ENCODE measurements at places on chromosomes 11 and 22.

GRCh38 chr22:40345271-40345670 is 1.0 kb upstream of the ADSL start:
- DNase-seq, result no peak

- peak; percentile 72 for DNase-seq
These were observed 10.5 kb downstream of the TOLLIP start for GRCh38 chr11:1298695-1299492.

GRCh38 chr11:35029979-35030682 is 108.8 kb upstream of the CD44 start:
- DNase-seq, result peak; percentile 98

GRCh38 chr22:39937906-39938305 is 22.3 kb upstream of the TMA7B start:
- DNase-seq, result no peak

- DNase-seq, result no peak
These were observed 252.8 kb downstream of the JRKL start for GRCh38 chr11:96642583-96642982.

DNA sequence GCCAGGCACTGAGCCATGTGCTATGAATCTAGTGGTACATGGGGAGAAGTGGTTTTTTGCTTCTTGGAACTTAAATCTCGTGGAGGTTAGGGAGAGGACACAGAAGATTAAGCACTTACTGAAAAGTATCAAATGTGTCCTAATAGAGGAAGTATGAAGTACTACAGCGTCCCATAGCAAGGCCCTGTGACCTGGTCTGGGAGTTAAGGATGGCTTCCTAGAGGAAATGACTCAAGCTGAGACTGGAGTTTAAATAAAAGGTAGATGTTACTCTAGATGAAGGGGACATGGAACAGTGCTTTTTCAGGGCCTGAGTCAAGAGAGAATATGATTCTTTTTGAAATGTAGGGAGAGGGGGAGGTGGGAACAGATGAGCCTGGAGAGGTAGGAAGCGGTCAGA is 202.9 kb downstream of the GRIK4 start:
- DNase-seq, result no peak

DNA sequence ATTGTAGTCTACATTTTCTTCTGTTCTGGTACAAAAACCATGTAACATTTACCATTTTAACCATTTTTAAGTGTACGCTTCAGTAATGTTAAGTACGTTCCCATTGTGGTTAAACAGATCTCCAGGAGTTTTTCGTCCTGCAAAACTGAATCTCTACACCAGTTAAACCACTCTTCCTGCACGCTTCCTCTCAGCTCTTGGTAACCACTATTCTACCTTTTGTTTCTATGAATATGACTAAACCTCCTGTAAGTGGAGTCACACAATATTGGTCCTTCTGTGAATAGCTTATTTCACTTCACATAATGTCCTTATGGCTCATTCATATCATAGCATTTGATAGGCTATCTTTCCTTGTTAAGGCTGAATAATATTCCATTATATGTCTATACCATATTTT is 7.1 kb upstream of the EXT2 start:
- DNase-seq, result no peak

GRCh38 chr22:40397396-40397795 is 27.0 kb downstream of the SGSM3 start:
- DNase-seq, result no peak

DNA sequence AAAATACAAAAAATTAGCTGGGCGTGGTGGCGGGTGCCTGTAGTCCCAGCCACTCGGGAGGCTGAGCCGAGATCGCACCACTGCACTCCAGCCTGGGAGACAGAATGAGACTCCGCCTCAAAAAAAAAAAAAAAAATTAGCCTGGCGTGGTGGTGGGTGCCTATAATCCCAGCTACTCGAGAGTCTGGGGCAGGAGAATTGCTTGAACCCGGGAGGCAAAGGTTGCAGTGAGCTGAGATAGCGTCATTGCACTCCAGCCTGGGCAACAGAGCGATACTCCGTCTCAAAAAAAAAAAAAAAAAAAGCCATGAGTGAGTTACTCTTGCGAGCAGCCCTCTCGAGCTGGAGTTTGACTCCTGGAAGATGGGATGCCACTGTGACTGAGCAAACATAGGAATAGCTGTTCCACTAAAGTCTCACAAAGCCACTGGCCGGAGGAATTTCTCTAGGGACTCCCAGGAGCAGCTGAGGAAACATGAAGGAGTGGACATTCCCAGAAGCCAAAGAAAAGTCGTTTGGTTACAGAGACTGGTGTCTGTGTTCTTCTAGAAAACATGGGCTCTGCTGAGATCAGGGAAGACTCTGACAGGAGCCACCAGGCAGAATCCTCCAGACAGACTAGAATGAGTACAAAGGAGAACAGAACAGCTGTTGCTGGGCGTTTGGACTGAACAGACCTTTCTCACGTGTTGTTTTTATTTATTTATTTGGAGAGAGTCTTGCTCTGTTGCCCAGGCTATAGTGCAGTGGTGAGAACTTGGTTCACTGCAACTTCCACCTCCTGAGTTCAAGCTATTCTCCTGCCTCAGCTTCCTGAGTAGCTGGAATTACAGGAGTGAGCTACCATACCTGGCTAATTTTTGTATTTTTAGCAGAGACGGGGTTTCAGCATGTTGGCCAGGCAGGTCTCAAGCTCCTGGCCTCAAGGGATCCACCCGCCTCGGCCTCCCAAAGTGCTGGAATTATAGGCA is 32.4 kb upstream of the MYH9 start:
- DNase-seq, result no peak

DNA sequence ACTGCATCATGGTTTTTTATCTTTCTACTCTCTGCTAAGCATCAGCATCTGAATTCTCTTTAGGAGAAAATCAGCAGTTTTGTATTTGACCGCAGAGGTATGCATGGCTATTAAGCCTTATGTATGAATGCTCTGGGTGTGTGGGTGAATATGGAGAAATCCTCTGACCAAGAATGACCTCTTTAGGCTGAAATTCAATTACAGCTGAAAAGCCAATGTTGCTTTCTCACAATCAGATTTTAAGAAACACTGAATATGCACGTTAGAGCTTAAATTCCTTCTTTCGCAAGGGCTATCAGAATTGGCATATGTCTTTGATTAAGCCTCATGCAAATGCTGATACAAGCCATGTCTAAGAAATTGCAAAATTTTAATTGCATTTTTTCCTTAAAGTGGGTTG is 43.2 kb downstream of the ARHGAP42 start:
- no peak for DNase-seq

DNA sequence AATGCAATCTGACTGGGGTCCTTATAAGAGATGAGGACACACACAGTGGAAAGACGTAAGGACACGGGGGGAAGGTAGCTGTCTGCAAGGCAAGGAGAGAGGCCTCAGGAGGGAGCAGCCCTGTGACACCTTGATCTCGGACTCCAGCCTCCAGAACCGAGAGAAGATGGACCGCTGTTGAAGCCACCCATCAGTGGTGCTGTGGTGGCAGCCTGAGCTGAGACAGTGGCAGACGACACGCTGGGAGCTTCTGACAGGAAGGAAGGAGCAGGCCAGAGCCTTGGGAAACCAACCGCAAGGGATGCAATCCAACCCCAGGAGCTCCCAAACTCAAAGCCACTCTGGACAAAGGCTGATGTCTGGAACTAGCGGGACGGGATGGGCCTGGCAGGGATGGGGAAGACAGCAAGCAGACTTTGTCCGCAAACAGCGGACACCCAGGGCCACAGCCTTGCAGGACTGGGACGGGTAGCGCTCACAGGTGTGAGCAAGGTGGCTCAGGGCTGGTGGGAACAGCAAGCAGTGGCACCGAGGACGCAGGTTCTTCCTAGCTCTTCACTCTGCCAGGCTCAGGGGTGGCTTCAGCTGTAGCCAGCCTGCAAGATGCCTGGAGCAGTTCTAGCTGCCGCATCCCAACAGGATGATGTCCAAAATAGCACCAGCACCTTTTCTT is 10.9 kb downstream of the LTO1 start:
- no peak for DNase-seq

- DNase-seq, result no peak
These were observed 76.1 kb downstream of the CABIN1 start for GRCh38 chr22:24087071-24087795.

GRCh38 chr11:12235553-12235946 is 125.2 kb downstream of the MICAL2 start:
- DNase-seq, result no peak

- DNase-seq, result no peak
These were observed 15.7 kb downstream of the SLN start for GRCh38 chr11:107696140-107696539.

DNA sequence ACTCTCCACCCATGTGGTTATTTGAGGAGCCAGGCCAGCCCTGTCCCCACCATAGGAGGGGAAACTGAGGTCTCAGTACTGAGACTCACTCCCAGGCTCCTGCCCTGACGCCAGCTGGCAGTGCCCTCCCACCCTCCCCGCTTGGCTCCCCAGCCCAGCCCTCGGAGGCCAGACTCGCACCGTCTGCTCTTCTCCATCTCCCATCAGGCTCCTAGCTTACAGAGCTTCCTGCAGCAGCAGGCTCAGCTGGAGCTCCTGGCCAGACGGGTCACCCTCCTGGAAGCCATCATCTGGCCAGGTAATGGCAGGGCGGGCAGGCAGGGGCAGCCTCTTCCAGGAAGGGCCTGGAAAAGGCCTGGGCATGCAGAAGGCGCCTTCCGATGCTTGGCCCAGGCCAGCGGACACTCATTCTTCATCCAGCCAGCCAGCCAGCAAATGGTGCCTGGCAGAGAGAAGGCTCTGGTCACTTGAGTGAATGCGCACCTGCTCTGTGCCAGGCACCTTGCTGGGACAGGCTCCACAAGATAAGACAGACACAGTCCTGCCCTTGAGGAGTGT is 12.6 kb downstream of the RHBDD3 start:
- no peak for DNase-seq

DNA sequence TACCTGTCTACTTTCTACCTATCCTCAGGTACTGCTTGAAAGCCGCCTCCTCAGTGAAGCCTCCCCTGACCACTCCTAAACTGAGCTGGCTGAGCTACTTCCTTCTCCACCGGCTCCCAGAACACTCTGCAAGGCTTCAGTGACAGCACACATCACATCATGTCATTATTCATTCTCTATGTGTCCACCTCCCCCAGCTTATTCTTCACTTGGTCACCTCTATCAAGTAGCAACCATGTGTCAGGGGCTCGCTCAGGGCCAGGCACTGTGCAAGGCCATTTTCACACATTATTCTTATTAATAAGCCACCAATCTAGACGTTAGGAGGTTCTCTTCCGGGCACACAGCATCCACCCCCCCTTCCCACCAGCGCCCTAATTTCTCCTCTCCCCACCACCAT is 3.7 kb upstream of the ELFN2 start:
- no peak for DNase-seq

GRCh38 chr22:45867118-45867905 is 109.7 kb downstream of the WNT7B start:
- no peak for DNase-seq

DNA sequence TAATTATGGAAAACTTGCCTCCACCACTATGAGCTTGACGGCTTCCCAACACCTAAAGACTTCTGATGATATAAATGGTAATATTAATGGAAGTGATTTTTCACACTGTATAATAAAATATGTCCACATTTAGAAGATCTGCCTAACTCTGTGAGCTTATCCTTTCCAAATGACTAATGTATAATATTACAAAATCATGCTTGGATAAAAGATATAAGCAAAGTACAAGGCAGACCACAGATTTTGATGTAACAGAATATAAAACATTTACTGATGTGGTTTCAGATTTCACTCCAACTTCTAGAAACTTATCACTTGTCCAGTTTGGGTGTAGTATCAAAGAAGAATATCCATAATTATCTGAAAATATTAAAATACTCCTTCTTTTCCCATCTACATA is 36.9 kb downstream of the GALNT18 start:
- no peak for DNase-seq

- no peak for DNase-seq
These were observed 76.1 kb downstream of the SMCO4 start for GRCh38 chr11:93467054-93467453.

- DNase-seq, result no peak
These were observed 44.8 kb upstream of the TUB start for GRCh38 chr11:8036002-8036802.

DNA sequence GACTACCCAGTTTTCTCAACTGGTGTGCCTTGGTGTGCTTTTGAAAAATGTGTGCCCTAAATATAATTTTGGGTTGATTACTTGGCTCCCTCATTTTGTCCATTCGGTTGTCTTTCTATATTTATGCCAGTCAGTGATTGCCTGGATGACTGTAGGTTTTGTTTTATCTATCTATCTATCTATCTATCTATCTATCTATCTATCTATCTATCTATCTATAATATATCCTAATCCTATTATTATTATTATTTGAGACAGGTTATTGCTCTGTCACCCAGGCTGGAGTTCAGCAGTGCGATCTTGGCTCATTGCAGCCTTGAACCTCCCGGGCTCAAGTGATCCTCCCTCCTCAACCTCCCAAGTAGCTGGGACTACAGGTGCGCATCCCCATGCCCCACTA is 111.4 kb upstream of the GRK3 start:
- DNase-seq, result no peak

DNA sequence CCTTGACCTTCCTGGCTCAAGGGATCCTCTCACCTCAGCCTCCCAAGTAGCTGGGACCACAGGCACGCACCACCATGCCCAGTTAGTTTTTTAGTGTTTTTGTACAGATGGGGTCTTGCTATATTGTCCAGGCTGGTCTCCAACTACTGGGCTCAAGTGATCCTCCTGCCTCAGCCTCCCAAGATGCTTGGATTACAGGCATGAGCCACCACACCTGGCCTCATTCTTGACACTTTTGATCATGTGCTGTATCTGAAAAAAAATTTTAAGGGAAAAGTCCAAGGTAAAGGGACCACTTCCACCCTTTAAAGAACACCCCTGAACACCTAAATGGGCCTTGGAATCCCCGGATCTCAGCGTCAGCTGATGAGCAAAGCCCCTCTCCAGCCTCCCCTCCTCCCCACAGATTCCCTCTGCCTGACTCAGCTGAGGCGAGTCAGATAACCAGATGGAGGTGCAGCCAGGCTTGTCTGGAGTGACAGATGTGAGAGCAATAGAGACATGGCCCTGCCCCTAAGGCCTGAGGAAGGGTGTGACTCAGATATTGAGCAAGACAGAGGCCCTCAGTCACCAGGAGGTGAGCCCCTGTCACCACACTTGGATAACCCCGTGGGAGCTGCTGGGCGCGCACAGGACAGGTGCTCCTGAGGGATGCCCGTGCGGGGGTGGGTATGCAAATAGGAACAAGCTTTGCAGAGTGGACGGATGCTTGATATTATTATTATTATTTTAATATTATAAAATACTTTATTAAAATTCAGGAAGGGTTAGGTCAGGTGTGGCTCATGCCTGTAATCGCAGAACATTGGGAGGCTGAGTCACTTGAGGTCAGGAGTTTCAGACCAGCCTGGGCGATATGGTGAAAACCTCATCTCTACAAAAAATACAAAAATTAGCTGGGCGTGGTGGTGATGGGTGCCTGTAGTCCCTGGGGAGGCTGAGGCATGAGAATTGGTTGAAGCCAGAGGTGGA is 5.0 kb upstream of the CCDC88B start:
- DNase-seq, result peak; percentile 98

All from CD14-positive monocyte (primary cell).